Hematopoietic multipotent progenitor cell treated with erythropoietin and hydrocortisone succinate and interleukin-3 and kit ligand, for 15 days (in vitro differentiated cells): ENCODE measurements at places on chromosomes 11 and 22.

GRCh38 chr11:68374531-68374930 lies 62.1 kb downstream of the LRP5 start:
- no peak for DNase-seq

GRCh38 chr11:38219636-38220035 lies 1621.6 kb upstream of the RAG2 start:
- DNase-seq = no peak

GRCh38 chr11:120723751-120724150 lies 212.2 kb downstream of the GRIK4 start:
- DNase-seq = no peak

- no peak for DNase-seq
Measured at GRCh38 chr11:59944720-59945119, 6.5 kb downstream of the OOSP1 start.

GRCh38 chr11:71563406-71563805 lies 2.0 kb upstream of the KRTAP5-10 start:
- no peak for DNase-seq

GRCh38 chr11:66580803-66581202 lies 12.1 kb downstream of the CCDC87 start:
- no peak for DNase-seq
